Stimulated activated CD8-positive, alpha-beta memory T cell treated with anti-CD3 and anti-CD28 coated beads, Interleukin-7, amount 100 ng/mL, for 1 hour (primary cell): ENCODE measurements at places on chromosomes 5 and 9.
A peak's percentile ranks its signal among the peaks of the same experiment; 100 is the strongest.

DNA sequence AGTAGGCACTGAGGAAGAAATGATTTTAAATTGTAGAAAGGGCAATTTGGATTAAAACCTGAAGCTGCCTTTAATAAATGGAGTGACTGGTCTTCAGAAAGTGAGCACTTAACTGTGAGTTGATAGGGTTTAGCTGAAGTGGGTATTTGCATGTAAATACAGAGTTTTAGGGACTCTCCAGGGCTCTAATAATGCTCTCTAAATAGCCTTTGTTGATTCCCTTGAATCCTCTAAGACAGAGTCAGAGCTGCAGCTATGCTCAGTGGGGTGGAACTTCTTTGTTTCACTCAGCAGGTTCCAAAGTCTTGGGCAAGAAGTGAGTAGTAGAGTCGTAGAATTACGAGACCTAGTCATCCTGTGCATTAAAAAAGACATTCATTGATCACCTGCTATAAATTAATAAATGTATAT, 21.4 kb downstream of the GLRA1 start:
- DNase-seq, result no peak

DNA sequence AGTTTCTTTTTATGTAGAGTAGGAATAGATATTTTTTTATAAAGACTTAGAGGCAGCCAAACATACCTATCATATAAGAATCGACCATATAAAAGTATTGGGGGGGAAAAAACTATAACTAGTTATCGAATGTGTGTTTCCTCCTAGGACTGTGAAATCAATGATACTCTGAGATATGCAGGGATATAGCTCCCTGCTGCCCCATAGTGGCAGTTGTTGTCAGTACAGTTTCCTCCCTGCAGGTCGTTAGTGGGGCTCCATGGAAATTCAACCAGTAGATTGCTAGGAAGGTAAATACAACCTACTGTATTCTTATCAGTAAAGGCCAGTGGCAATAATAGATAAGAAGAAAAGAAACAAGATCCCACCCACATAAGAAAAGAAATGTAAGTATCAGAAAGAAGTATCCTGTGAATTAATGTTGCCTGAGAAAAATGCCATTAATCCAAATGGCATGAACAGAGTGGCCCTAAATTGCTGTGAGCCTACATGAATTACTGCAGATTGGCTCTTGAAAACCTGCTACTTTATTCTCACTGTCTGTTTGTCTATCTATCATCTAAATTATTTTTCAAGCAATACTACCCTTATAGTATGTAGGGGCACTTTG, 136.9 kb upstream of the FBN2 start:
- DNase-seq, result peak; percentile 1

DNA sequence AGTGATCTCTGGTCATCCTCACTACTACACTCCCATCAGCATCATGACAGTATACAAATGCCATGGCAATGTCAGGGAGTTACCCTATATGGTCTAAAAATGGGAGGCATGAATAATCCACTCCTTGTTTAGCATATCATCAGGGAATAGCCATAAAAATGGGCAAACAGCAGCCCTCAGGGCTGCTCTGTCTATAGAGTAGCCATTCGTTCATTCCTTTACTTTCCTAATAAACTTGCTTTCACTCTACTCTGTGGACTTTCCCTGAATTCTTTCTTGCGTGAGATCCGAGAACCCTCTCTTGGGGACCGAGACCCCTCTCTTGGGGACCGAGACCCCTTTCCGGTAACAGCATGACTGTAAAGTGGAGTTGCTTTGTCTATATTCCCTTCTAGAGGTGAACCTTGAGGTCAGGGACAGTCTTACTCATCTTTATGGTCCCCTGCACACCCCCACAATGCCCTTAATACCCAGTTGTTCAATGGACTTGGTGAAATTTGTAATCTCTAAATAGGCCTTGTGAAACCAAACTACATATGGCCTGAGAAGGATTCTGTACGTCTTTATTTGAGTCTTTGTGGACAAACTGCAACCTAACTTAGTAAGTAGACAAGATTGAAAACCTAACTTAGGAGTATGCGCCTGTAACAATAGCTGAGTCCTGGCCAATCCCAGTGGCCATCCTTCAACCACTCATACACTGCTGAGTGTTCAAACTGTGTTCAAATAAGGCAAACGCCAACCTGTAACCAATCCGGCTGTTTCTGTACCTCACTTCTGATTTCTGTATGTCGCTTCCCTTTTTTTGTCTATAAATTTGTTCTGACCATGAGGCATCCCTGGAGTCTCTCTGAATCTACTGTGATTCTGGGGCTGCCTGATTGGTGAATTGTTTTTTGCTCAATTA, 32.3 kb upstream of the UBTD2 start:
- DNase-seq, result no peak

- DNase-seq, result no peak
These were observed 97.4 kb downstream of the CDK5RAP2 start for GRCh38 chr9:120482424-120483186.

GRCh38 chr5:112237456-112237855, 181.6 kb downstream of the EPB41L4A start:
- no peak for DNase-seq

DNA sequence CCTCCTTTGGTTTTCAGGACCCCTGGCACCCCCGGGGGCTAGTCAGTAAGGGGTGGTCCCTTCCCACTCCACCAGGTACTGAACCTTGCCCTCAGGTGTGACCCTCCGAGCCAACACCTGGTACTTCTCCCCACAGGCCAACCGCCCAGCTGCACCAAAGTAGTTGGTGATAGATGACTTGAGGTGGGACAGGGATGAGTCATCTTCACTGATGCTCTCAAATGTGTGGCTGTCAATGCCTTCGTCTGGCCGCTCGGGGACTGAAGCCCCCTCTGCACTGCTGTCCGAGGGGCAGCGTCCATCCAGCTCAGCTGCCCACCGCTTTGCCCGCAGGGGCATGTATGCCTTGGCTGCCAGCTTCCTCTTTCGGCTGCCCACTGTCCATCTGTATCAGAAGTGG, 15.2 kb upstream of the PSMD5 start:
- DNase-seq, result no peak

- DNase-seq, result no peak
These were observed 190.2 kb downstream of the SLC12A2 start for GRCh38 chr5:128273736-128274135.

GRCh38 chr9:76654575-76654974, 109.7 kb upstream of the PCA3 start:
- DNase-seq, result no peak

- no peak for DNase-seq
These were observed 128.0 kb downstream of the PIP5K1B start for GRCh38 chr9:68832861-68833518.

DNA sequence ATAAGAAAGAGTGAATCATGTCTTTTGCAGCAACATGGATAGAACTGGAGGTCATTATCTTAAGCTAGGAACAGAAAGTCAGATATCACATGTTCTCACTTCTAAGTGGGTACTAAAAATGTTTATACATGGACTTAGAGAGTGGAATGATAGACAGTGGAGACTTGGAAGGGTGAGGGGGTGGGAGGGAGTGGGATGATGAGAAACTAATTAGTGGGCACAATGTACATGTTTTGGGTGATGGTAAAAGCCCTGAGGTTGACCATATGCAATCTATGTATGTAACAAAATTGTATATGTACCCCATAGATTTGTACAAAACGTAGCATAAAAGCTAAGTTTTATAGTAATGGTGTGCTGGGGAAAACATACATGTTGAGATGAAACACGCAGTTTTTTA, 25.3 kb downstream of the CSNK1G3 start:
- no peak for DNase-seq

DNA sequence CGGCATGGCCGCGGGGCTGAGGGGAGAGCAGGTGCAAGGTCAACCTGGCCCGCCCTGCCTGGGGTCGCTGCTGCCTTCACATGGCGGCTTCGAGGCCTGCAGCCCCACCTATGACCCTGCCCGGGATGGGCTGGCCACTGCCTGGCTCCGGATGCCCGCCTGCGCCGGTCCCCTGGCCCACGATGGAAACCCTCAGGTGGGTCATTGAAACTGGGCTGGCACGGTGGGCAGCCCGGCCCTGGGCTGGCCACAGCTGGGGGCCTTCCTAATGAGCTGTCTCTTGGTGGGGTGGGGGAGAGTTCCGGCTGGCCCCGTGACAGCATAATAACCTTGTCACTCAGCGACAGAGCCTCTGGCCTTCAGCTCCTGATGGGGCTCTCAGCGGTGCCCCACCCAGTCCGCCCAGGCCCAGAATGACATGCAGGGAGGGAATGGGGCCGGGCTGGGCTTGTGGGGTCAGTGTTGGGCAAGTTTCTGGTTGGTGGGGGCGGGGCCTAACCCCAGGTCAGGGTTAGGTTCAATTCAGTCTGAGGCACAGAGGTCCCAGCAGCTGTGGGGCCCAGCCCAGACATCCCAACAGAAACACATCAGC, at the start of gene CCDC187:
Gene CCDC187, minus strand, starts transcription at position 270 of the 592 bp plus-strand sequence. Its CDS starts 264 bp downstream, at position 6.
- no peak for DNase-seq

GRCh38 chr9:132571806-132572600, 10.4 kb upstream of the BARHL1 start:
- DNase-seq, result no peak

DNA sequence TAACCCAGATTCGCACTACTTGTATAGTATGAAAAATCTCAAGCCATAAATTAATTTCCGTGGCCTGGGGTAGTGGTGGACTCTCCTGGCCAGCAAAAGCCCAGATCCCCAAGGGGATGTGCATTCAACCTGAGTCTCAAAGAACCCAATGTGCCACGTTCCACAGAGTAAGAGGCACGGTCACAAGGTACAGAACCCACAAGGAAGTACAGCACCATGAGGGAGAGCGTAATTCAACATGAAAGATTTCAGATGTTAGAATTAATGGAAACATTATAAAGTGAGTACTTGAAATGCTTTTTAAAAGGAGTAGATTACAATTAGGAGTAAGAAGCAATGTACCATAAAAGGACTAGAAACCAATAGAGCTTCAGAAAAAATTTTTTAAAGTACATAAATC, 23.4 kb downstream of the SRD5A1 start:
- DNase-seq, result no peak

GRCh38 chr5:116959843-116960242, 385.2 kb upstream of the SEMA6A start:
- DNase-seq, result no peak

- no peak for DNase-seq
These were observed 2.3 kb downstream of the TPRN start for GRCh38 chr9:137198051-137198901.

DNA sequence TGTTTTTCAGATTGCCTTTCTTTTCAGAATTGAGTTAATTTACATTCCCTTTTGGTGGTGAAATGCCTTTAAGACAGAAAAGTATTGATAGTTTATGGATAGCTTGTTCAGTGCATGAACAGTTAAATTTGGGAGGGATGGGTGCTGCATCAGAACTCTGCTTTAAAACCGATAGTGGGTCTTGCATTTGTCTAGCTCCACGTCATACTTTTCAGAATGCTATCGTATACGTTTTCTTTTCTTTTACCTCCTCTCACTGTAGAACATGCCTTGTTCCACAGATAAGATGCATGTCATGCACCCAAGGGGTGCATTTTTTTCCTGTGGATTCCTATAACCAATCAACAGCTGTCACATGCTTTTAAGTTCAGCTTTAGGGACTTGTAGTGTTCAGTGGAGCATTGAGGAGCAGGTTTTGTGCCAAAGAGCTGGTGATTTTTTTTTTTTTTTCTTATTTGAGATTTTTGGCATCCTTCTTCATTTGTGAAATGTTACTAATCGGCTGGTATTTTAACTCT, 2.3 kb downstream of the SLC44A1 start:
- DNase-seq, result no peak

GRCh38 chr5:129904667-129905472, 605 bp downstream of the CHSY3 start:
- no peak for DNase-seq

DNA sequence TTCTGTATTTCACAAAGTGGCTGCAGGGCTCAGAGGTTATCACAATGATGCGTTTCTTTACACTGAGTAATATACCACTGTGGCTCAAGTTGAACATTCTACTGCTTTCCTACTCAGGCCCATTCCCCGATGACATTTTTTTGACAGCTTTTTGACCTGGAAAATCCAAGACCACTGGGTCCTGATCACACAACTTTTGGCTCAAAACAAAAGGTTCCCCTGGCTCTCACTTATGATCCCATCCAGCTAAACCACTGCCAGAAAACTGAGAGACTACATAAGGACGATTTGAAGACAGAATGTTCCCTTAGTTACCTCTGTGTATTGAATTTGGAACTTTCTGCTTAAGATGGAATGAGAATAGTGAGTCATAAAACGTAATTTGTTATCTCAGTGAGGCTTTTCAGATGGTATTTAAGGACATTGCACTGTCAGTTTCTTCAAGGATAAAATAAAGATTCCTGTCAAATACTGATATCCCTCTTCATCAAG, 78.0 kb upstream of the FBXL7 start:
- DNase-seq, result no peak

DNA sequence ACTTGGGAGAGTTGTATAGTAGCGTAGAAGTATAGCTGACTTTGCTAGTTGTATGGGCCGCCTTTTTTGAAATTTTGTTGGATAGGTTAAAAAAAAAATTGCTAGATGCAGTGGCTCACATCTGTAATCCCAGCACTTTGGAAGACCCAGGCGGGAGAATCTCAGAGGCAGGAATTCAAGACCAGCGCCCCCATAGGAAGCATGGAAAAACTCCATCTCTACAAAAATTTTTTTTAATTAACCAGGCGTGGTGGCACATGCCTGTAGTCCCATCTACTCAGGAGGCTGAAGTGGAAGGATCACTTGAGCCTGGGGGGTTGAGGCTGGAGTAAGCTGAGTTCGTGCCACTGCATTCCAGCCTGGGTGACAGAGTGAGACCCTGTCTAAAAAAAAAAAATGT, 59.2 kb downstream of the SMC5 start:
- no peak for DNase-seq

GRCh38 chr9:93036887-93037475, 21.5 kb upstream of the SUSD3 start:
- DNase-seq, result no peak

GRCh38 chr9:38355517-38356120, 36.9 kb upstream of the ALDH1B1 start:
- DNase-seq, result no peak

DNA sequence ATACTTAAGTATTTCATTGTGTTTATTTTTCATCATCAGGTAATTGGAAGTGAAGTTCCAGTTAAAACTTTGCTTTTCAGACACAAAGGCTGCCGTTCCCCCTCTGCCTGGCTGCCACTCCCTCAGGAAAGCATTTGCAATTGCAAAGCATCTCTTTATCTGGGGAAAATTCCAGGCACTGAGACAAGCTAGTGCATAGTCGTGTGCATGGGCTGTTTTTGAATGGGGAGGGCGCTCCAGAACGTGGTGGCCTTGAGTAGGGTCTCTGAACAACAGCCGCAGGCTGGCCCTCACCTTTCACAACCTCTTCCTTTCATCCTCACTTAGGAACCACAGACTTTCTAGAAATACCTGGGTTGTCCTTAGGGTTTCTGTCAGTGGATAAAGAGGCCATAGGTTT, 285.1 kb upstream of the ADAMTS16 start:
- DNase-seq, result no peak

GRCh38 chr5:153592081-153592480, 101.6 kb downstream of the GRIA1 start:
- no peak for DNase-seq
